Stimulated activated memory B cell treated with anti-CD40 and anti-IgM and Interleukin-4, amounts not matched to agents 10 μg/mL and 1 μg/mL and 100 μg/mL, for 72 hours (primary cell): ENCODE measurements at places on chromosomes 3 and 15.

DNA sequence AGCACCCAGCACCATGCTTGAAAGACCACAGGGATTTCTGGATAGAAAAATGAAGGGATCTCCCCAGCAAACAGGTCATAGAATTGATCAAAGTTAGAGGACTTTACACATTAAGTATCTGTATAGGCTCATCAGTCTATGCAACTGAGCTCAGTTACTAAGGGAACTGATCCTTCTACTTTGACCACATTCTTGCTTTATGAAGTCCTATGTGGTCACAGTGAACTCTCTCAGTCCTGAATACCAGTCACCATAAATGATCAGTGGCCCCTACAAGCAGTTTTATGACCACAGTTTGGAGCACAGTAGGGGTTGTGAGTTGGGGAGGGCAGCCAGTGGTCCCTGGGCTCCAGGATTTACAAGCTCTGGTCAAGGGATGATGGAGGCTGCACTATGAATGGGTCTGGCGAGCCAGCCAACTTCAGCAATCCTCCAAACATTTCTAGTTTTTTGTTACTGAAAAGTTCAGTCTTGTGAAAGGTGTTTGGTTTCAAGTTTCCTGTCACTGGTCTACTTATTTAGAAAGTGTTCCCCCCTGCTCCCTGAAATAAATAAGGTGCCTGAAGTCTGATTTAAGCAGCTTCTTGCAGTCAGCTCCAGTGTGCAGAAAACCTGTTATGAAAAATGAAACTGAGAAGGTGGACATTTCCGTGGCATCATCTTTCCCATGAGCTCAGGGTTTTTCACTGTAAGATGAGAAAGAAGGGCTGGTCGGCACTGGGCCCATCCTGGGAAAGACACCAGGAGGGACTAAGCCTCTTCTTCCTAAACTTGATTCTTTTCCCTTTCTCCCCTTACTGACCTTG is 75.5 kb downstream of the DAPK2 start:
- ATAC-seq: peak; percentile 97

- ATAC-seq: no peak
Measured at GRCh38 chr3:121918779-121919483, 24.7 kb downstream of the SLC15A2 start.

- no peak for ATAC-seq
Measured at GRCh38 chr15:43218908-43219706, 1.7 kb downstream of the EPB42 start.

DNA sequence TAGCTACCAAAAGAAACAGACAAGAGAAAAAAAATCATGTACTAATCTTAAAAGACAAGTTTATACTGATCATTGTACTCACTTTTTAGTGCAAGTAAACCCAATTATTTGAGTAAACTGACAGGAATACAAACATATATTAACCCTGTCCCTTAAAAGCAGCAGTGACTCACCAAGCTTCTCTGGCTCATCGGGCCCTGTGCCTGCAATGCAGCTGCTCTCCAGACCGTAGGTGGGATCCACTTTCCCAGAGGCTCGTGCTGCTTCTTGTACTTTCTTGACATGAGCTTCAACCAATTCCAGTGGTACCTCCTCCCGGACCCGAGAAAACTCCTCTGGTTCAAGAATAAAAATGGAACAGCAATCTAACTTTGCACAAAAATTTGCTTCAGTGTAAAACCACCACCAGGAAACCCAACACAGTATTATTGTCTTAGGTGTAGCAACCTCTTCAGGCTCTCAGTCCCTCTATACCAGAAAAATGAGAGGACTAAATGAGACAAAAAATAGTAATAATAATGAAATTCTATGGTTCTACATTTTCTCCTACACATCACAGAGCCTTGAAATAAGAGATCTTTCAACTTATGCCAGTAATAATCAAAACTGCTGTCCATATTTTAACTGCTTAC is 82.6 kb upstream of the CSPG5 start:
- ATAC-seq: no peak

DNA sequence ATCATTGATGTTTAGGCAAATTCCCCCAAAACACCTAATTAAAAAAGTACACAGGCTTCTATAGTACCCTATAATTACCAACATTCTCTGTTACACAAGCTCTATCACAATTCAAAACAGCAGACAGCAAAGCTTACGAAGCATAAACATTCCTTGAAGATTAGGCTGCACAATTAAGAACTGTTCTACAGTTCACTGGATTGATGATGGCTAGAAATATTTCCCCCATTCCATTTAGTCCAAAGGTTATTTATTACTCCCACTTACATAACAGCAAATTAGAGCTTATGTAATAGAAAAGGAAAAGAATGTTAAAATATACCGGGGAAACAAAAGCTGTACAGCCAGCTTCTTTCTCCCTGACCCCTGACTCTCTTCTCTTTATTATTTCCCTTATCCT is 49.3 kb downstream of the UACA start:
- ATAC-seq: no peak

DNA sequence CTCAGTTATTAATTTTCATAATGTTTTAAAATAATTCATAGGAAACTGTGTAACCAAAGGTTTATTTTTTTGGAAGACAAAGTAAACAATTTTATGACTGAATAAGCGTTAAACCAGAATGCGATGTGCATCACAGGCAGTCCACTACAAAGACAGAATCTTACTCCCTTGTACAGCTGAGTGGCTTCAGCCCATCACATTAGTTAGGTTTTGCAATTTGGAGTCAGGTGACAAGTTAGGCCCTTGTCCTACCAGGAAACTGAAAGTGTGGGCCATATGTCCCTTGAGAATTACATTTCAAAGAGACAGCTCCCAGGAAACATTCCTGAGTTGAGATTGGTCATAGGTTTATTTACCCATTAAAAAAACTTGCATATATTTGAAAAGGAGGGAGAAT is 156.3 kb downstream of the MEX3B start:
- no peak for ATAC-seq

- ATAC-seq: no peak
Measured at GRCh38 chr3:35624698-35625097, 14.6 kb upstream of the ARPP21 start.

GRCh38 chr15:66943456-66944095 is 121.8 kb upstream of the SMAD3 start:
- peak; percentile 49 for ATAC-seq

DNA sequence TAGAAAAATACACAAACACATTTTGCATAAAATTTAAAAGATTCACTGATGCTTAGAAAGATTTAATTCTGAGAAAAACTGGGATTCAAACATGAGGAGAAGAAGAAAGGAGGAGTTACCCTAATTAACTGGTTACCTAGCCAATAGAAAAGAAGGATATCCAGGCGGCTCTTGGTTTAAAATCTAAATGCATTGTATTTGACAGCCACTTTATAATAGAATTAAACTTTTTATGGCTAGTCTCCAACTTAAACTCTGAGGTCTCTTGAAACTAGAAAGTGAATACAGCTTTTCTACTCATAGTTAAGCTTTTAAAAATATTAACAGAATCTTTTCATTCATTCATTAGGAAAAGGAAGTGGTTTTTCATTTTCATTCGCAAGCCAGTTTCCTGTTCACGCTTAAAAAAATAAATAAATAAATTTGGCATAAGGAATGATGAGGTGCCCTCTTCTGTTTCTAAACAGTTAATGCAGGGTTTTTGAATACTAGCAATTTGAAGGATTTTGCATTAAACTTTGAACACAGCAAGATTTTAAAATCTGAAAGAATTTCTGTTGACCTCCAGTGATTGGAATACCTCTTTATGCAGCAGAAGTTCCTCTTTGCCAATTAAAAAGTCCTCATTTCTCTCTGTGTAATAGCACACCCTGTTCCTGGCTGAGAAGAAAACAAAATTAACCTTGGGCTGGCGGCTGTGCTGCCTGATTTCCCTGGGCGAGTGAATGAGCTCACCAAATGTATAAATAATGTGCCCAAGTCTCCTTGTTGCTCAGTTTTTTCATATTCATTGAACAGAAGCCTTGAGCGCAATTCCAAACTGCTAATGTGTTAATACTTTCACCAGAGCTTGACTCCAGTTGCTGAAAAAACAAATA is 105.1 kb downstream of the ZMAT3 start:
- ATAC-seq: no peak

DNA sequence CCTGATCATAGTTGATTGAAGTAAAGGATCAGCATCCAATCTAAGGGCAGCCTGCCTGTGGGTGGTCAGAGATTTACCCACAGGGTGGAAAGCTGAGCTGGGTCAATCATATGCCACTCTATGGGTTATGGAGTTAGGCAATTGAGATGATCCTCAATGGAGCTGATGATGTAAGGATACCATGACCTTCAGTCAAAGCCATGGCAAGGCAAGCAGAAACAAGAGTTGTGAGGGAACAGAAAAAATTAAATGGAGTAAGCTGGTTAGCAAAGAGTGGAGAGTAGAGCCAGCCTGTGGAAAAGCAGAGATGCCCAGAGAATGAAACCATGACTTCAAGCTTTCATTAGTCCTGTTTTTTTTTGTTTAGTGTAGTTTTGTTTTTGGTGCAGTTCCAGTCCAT is 5.7 kb upstream of the IQGAP1 start:
- no peak for ATAC-seq

GRCh38 chr3:158200955-158201354 is 91.1 kb downstream of the RSRC1 start:
- ATAC-seq: no peak

DNA sequence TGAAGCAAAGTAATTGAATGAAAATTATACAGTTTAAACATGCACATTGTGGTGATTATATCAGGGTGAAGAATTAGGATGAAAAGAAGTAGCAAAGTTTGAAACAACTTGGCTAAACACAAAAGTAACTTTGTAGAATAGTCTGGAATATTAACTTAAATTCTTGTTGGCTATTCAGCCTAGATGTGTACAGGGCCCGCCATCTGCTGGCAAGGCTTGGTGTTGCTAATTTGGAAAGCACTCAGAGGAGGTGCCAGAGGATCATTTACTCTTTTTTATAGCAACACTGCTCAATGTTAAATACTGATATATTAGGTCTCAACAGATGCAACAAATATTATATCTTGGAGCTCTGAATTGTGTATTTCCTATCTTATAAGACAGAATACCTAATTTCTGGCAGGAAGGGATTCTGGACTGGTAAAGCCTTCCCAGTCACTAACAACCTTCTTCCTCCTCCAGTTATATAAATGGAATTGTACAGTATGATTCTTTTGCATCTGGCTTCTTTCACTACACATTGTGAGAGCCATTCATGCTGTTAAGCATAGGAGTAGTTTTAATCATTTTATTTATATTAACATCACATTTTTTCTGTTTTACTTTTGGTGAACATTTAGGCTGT is 36.1 kb downstream of the TTC23 start:
- peak; percentile 70 for ATAC-seq

DNA sequence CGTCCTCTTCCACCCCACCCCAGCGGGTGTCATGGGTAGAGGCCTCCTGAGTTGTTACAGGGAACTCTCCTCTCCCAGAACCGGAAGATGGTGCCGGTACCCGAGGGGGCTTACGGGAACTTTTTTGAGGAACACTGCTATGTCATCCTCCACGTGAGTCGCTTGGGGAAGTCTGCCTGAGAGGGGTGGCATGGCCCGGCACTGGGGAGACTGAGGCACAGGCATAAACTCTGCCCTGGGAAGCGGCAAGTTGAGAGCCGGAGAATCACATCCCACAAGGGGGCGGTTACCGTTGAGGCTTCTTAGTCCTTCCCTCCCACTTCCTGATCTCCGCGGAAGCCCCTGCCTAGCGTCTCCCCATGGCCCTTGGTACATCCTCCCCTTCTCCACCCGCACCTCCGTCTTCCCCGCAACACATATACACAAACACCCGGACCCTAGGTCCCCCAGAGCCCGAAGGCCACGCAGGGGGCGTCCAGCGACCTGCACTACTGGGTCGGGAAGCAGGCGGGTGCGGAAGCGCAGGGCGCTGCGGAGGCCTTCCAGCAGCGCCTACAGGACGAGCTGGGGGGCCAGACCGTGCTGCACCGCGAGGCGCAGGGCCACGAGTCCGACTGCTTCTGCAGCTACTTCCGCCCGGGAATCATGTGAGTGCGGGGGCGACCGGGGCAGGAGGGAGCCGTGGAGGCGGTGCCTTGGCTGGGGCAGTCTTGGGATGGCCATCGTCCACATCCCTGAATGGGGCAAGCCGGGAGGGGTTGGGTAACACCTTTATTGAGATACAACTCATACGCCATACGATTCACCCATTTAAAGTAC is 3.4 kb downstream of the VILL start:
- peak; percentile 76 for ATAC-seq

DNA sequence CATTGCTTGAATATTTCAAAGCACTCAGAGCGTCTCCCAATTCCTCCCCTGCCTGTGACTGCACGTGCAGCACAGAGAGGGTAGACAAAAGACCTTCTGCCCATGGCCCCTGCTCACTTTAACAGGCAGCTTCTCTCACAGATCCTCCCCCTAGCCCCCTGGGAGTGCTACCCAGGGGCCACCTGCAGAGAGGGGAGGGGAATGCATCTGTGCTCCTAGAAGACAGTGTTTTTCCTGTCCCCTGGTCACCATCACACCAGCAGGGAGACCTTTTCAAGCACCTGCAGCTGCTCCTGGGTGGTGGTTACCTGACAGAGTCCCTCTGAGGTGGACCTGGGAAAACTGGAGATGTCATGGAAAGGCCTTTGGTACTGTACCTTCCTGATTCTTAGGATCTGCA is 56.7 kb upstream of the PRR23C start:
- ATAC-seq: no peak

GRCh38 chr3:172312711-172313110 is 135.5 kb downstream of the GHSR start:
- no peak for ATAC-seq

GRCh38 chr3:34396288-34396687 is 597.9 kb downstream of the PDCD6IP start:
- ATAC-seq: no peak

DNA sequence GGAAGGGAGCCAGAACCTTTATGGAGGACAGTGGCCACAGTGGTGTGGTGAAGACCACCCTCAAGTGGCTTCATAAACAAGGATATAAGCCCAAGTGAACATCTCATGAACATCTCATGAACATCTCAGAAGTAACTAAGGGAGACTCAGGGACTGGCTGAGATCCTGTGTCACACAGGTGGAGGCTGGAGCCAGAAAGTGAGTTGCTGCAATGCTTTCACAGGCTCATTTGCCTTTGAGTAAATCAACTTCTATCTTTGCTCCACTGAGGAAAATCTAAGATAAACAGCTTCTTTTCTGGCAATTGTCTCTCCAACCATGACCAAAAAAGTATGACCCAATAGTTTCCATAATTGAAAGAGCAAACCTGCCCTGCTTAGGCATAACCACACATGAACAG is 152.9 kb downstream of the CADPS start:
- ATAC-seq: no peak
